ENCODE measurements at places on chromosomes 3 and 15.
A peak's percentile ranks its signal among the peaks of the same experiment; 100 is the strongest.

- no peak for DNase-seq
Observed at GRCh38 chr3:85304360-85304964, 345.7 kb downstream of the CADM2 start.

DNA sequence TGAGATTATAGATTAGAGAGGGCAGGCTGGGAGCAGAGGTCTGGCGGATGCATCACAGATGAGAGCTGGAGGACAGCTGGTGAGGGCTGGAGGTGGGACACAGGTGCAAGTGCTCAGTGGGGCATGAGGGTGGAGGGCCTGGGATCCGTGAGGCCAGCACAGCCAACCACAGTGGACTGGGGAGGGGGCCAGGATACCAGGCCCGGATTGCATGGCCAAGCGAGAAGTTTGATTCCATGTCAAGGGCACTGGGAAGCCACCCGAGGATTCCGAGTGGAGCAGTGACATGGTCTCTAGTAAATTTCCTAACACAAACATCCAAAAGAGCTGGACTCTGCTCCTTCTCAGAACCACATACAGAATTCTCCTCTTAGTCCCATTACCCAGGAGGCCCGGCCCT, 44.0 kb upstream of the SLC41A3 start:
- DNase-seq = no peak

DNA sequence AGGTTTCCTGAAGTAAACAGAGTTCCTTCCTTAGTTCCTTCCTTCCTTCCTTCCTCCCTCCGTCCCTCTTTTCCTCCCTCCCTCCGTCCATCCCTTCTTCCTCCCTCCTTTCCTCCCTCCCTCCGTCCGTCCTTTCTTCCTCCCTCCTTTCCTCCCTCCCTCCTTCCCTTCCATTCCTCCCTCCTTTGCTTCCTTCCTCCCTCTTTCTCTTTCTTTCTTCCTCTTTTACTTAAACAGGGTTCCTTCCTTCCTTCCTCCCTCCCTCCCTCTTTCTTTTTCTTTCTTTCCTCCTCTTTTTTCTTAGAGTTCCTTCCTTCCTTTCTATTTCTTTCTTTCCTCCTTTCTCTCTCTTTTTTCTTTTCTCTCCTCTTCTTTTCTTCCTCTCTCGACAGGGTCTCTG, 35.2 kb downstream of the ATR start:
- DNase-seq = no peak

- no peak for DNase-seq
Observed at GRCh38 chr3:64943866-64944265, 256.1 kb upstream of the ADAMTS9 start.

- DNase-seq = no peak
Observed at GRCh38 chr3:190101320-190102011, 19.2 kb downstream of the P3H2 start.

DNA sequence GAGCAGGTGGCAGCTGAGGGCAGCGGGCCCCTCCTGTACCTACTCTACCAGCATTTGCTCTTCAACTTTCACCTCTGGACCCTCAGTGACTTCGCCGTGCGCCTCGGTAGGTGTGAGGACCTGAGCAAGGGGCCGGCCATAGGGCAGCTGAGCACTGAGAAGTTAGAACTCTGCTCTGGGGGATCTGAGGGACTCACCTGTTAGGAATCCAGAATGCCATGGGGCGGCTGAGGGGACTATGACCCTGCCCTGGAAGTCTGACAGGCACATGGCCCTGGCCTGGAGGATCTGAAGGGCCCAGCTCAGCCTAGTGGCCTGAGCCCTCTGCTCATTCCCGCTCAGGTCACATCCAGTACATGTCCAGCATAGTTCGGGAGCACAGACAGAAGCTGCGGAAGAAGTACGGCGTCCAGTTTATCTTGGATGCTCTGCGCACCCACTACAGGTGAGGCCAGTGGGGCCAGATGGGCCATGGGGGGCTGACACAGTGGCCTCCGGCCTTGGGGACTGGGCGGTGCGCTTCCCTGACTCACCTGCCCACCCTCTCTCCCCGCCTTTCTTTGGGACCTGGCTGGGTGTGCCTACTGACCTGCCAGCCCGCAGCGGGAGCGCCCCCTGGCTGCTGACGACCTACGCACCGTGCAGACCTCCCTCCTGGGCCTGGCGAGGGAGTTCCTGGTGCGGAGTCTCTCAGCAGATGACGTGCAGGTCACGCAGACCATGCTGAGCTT, 18.8 kb downstream of the NBEAL2 start:
- DNase-seq = no peak

DNA sequence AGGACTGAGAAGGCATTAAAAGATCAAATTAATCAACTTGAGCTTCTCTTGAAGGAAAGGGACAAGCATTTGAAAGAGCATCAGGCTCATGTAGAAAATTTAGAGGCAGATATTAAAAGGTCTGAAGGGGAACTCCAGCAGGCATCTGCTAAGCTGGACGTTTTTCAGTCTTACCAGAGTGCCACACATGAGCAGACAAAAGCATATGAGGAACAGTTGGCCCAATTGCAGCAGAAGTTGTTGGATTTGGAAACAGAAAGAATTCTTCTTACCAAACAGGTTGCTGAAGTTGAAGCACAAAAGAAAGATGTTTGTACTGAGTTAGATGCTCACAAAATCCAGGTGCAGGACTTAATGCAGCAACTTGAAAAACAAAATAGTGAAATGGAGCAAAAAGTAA, 149.7 kb upstream of the LRRFIP2 start:
- DNase-seq = no peak

- peak; percentile 78 for DNase-seq
Observed at GRCh38 chr15:57561041-57561711, 30.5 kb upstream of the MYZAP start.

DNA sequence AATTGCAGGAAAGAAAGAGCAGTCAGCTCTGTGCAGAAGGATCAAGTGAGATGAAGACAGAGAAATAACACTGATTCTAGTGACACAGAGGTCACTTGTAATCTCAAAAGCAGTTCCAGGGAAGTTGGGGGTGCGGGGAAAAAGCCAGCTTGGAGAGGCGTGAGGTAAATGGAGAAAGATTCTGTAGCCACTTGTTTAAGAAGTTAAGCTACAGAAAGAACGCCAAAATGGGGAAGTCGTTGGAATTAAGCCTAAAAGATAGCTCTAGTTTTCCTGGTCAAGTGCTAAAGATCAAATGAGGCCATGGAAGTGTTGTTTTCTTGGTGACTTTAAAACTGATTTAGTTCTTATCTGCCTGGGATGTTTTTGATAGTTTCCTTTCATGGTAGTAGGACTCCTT, 152.0 kb downstream of the GREM1 start:
- DNase-seq = no peak

DNA sequence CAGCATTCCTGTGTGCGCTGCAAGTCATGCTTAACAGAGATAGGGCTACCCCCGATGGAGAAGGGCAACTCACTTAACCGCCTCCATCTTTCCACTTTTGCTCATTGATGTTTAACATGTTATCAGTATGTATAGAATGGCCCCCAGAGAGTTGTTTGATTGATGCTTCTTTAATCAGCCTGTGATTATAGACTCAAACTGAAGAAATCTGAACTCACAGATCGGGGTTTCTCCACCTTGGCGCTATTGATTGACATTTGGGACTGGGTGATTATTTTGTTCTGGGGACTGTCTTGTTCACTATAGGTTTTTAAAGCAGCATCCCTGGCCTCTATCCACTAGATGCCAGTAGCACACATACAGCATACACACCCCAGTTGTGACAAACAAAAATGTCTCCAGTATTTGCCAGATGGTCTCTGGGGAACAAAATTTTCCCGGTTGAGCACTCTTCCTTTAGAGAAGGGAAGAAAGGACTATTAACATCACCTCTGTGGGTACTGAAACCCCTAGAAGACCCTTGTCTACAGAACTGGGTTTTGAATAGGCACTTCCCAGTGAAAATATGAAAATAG, 54.4 kb downstream of the LARS2 start:
- no peak for DNase-seq

DNA sequence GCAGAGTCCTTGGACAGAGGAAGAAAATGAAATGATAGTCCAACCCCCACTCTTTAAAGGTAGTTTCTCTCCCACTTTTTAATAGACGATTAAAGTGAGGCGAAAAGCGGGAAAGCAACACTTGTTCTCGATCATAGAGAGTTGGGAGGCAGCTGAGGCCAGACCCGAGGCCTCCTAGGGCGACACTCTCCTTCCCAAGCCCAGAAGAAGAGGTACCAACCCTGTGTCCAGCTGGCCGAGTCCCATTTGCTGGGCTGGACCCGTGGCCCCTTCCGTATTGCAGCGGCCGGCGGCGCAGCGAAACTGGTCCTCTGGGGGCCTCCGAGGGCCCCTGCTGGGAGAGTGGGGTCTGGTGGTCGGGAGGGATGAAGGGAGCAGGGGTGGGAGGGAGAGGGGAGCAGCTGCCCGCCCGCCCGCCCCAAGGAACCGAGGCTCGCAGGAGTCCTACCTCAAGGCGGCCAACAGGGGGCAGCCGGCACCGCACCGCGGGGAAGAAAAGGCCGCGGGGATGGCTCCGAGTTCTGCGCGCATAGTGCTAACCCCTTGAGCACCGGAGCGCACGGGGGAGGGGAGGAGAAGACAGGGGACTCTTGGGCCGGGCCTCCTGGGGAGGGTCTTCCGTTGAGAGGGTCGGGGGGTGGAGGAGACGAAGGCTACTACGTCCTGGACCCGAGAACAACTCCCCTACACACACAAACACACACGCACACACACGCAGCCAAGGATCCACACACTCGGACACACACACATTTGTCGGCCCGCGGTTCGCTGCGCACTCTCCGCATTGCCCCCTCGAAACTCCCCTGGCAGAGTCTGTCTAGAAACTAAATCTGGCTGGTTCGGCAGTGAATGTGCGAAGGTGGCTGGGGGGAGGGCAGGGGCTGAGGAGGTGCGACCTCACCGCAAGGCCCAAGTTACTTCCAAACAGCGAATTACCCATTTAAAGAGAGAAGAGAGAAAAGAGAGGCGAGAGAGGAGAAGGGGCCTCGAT, 2.0 kb downstream of the WNT5A start:
- peak; percentile 13 for DNase-seq

DNA sequence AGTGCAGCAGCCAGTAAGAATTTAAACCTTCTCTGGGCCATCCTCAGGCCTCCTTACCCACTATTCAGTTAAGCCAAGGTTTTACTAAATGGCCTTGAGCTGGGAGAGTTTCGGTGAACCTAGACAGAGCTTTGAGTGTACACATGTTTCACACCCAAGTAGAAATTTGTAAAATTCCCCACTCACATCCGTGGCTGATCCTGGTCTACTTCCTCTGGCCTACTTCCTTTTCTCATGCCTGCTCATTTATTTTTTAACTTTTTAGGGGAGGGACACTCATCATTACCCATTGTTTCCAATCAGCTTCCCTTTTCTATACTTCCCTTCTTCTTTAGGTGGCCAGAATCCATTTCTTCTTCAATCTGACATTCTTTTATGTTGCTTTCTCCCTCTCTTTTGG, 7.6 kb downstream of the CX3CR1 start:
- DNase-seq = no peak

- DNase-seq = peak; percentile 43
Observed at GRCh38 chr3:70519913-70520659, 207.6 kb upstream of the MDFIC2 start.

DNA sequence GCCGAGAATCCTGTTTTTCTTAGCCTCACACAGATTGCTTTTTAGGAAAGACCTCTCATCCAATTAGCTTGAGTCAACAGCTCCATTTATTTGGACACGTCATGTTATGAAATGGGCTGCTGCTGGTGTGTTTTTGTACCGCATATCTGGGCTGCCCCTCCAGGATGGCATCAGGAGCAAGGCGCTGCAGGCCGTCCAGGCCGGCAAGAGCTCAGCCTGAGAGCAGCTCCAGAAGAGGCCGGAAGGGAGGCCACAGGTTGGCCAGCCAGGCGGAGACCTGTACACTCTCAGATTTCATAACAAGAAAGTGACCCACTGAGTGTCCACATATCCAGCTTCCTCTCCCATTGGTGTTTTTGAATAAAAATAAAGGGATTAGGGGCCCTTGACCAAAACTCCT, 28.3 kb downstream of the FOXL2NB start:
- DNase-seq = no peak

DNA sequence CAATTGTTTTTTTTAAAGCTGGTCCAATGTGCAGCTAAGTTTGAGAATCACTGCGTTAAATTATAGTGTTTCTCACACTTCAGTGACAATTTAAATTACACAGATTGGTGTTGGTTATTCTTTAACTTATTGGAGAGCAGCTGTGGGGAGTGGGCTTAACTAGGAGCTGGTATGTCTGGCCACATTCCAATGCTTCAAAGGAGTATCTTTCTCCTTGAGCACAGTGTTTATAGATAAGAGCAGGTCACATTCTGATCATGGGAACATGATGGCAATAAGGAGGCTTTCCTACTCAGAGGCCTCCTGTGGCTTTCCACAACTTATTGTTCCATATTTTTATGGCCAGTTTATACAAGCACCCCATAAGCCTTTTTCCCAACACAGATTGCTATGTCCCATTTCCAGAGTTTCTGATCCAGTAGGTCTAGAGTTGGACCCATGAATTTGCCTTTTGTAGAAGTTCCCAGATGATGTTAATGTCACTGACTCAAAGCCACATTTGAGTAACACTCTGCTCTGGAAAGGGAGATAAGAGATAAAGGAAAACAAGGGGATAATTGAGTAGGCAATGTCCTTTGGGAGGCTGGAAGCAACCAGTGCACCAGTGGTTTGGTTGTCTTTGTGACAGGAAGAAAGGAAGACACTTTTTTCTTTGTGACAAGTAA, 33.0 kb upstream of the PLSCR4 start:
- DNase-seq = no peak

DNA sequence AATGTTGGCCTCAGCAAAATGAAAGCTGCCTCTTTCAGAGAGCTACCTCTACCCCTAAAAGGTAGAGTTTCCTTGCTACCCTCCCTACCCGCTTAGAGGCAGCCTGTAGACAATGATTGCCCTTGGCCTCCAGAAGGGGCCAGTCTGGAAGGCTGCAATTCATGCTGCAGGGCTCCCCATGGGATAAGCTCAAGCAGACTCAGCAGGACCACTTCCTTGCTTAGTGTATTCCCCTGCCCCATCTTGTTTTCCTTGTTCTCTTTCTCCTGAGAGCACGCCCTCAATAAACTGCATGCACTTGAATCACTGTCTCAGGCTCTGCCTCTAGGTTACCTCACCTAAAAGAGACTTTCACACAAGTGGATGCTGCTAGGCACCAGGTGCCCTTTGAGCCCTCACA, 134.0 kb upstream of the CTNNB1 start:
- no peak for DNase-seq

- DNase-seq = no peak
Observed at GRCh38 chr15:68515371-68516095, 63.3 kb upstream of the CORO2B start.

GRCh38 chr3:13307041-13307440, 113.1 kb downstream of the NUP210 start:
- no peak for DNase-seq

- DNase-seq = no peak
Observed at GRCh38 chr15:52309154-52309548, 13.5 kb upstream of the MYO5C start.

- DNase-seq = no peak
Observed at GRCh38 chr3:122366379-122366749, 16.7 kb downstream of the MIX23 start.

- DNase-seq = no peak
Observed at GRCh38 chr3:171193693-171194092, 167.2 kb upstream of the SLC2A2 start.

DNA sequence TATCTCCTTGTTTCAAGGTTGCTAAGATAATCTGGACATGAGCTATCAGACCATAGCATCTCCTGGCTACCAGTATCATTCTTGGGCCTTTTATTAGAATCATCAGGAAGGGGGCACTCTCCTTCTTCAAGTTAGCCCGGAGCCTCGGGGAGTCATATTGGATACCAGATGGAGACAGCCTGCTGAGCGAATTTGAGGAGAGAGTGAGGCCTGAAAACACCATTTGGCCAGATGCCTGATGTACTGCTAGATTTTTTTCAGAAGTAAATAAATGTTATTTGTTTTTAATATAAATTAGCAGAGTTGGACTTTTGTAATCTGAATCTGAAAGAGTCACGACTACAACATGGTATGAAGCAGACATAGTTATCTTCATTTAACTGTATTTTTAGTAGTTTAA, 848.6 kb downstream of the IGSF11 start:
- peak; percentile 59 for DNase-seq
